Stimulated activated CD8-positive, alpha-beta memory T cell treated with anti-CD3 and anti-CD28 coated beads, Interleukin-7, amount 100 ng/mL, for 24 hours (primary cell): ENCODE measurements at places on chromosomes 2 and 18.

GRCh38 chr2:11581797-11582611, 48.2 kb downstream of the GREB1 start:
- no peak for DNase-seq

- DNase-seq, result no peak
Measured at GRCh38 chr2:194686569-194686968, 970.5 kb upstream of the SLC39A10 start.

DNA sequence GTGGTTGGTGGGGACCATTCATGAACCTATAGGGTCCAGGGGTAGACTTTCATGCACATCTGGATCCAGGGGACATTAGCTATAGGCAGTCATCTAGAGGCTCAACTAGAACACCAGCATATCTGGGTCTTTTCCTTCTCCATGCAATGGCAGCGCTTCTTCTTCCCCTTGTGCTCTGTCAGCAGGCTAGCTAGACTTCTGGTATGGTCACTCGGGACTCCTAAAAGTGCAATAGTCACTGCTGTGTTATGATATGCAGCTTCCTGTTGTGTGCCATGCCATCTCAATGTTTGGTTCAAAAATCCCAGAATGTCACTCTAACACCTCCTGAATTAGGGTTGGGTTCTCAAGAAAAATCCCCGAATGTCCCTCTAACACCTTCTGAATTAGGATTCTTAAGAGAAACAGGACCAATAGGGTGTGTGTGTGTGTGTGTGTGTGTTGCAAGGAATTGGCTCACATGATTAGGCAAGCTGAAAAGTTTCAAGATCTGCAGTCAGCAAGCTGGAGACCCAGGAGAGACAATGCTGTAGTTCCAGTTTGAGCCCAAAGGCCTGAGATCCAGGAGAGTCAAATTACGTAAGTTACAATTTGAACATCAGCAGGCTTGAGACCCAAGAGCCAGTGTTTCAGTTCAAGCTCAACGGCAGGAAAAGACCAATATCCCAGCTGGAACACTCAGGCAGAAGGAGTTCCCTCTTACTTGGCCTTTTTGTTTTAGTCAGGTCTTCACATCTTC, 97.1 kb upstream of the LTBP1 start:
- DNase-seq, result no peak

- no peak for DNase-seq
Measured at GRCh38 chr18:48061781-48062570, 131.5 kb upstream of the SMAD2 start.

DNA sequence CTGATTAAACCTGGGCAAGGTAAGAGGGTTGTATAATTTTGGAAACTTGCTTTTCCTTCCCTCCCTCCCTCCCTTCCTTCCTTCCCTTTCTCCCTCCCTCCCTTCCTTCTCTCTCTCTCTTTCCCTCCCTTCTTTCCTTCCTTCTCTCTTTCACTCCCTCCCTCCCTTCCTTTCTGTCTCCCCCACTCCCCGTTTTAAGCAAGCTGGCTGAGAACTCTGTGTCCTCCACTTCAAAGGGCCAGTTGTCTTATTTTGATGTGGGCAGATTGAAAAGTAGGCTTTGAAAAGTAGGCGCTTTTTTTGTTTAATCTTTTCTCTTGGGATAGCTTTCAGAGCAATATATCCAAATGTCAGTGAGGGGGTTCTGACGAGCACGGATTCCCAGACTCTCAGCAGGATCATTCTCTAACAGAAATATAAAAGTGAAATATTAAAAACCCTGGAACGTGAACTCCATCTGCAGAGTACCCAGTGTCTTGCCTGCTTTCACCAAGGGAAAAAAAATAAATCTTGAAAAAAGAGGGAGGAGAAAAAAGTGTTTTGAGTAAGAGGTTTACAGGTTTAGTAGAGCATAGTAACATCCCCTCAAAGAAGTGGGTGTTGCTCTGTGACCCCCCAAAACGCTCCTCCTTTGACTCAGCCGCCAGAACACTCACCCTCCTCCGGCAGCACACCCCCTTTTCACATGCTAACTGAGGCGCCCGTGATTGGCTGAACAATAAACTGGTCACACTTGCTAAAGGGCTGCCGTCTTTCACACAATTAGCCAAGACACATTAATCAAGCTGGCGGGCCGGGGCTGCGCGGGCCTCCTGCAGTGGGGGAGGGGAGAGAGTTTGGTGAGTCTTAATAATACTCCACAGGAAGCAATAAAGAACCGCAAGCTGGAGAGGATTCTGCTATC, 52.2 kb downstream of the CDK15 start:
- no peak for DNase-seq

DNA sequence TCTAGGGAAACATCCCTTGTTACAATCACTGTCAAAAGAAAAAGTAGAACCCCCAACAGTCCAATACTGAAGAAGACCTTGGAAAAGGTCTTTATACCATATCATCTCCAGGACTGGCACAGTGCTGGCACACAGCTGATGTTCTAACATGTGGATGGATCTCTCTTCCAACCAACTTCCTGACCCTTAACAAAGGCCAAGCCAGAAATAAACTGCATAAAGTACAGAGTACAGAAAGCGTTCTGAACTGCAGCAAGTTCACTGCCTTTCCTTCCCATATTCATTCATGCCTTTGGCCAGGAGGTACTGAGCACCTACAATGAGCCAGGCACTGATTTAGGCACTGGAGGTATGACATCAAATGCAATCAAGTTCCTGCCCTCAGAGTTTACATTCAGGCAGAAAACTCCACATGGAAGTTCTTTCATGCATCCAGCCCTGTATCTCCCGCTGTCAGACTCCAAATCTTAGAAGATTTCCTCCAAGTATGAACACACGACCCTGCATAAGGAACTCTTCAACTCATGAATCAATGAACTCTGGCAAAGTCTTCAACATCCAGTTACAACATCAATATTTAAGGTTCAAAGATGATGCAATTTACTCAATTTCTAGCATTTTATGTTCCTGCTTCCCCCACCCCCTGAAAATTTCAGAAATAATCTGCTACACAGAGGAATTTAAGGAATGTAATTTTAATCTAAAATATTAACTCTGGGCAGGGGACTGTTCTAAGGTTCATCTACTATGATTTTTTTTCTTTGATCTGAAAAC, 33.8 kb downstream of the ACVR1 start:
- no peak for DNase-seq

- DNase-seq, result no peak
Measured at GRCh38 chr2:147499785-147500184, 345.0 kb upstream of the ACVR2A start.

- no peak for DNase-seq
Measured at GRCh38 chr18:65753520-65753919, 2.7 kb downstream of the CDH7 start.

GRCh38 chr2:133475610-133476009, 92.7 kb downstream of the NCKAP5 start:
- no peak for DNase-seq

- DNase-seq, result no peak
Measured at GRCh38 chr2:25804338-25804737, 73.9 kb downstream of the ASXL2 start.

GRCh38 chr2:59538398-59538911, 1015.0 kb downstream of the BCL11A start:
- DNase-seq, result no peak

GRCh38 chr2:224584111-224584784, 915 bp downstream of the CUL3 start:
- no peak for DNase-seq

- DNase-seq, result no peak
Measured at GRCh38 chr2:160609346-160609745, 115.7 kb upstream of the RBMS1 start.

GRCh38 chr2:158486150-158486969, 29.6 kb downstream of the PKP4 start:
- DNase-seq, result no peak

- DNase-seq, result no peak
Measured at GRCh38 chr2:2173633-2174032, 157.4 kb downstream of the MYT1L start.

GRCh38 chr18:11437046-11437445, 172.3 kb upstream of the SLC35G4 start:
- DNase-seq, result no peak

GRCh38 chr2:3450385-3451010, 68.8 kb downstream of the ADI1 start:
- no peak for DNase-seq

- no peak for DNase-seq
Measured at GRCh38 chr18:568731-569130, 11.4 kb upstream of the CETN1 start.

DNA sequence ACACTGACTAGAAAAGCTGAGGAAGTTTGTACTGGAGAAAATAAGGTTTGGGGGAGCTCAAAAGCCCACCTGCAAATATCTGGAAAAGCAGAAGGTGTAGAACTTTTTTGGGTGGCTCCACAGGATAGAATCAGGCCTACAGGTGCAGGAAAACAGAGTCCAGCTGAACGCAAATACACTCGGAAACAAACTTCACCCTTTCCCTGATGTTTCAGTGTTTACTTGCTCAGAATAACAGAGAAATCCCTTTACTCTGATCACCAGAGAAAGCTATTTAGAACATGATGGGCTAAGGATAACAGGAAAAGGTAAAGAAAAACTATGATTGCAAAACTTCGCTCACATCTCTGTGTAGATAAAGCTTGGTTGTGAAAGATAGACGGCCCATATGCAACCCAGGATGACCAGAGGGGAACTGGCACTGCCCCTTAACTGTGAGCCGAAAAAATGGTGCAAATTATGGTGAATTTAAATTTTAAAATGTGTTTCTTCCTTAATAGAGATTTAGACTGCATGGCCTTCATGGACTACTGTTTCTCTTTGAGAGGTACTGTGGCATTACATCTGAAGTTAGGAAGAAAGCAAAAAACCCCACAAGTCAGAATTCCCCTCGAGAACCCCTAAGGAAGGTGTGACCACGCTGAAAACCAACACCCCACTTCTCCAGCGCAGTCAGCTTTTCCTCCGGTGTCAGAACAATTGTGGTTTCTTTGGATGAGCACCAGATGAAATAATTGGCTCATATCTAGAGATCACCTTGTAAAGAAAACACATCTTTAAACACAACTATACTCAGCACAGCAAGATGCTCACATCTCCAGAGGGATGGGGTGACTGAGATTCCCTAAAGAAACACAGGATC, 84.5 kb upstream of the TMEM247 start:
- DNase-seq, result no peak

DNA sequence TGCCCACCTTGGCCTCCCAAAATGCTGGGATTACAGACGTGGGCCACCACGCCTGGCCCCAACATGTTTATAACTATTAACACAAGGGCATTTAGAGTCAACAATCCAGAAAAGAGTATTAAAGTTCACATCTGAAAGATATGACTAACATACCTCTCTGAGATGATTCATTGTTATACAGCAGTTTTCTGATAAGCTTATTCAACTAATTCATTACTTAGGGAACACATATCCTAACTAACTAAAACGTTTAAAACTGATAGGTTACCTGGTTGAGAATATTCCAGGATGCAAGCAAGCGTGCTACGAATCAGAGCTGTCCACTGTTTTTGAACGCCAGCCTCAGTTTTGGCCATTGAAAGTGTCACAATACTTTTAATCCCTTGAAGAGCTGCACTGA, 34.0 kb upstream of the STRN start:
- no peak for DNase-seq

- no peak for DNase-seq
Measured at GRCh38 chr18:2969695-2970094, 43.2 kb downstream of the LPIN2 start.

DNA sequence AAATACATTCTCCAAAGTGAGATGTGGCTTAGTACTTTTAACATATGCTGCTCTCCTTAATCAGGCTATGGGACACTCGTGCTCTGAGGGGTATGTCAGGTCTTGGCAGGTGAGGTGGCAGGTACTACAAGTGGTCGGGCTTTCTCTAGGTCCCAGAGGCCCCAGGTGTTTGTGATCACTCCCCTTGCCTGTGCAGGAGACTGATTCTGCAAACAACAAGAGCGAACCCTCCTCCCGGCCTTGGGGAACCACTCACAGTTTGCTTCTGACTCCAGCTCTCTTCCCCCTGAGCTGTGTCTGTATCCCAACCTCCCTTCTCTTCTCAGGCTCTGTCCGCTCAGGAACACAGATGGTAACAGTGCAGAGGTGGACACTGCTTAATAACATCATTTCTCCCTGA, 48.1 kb downstream of the ATOH8 start:
- DNase-seq, result no peak

DNA sequence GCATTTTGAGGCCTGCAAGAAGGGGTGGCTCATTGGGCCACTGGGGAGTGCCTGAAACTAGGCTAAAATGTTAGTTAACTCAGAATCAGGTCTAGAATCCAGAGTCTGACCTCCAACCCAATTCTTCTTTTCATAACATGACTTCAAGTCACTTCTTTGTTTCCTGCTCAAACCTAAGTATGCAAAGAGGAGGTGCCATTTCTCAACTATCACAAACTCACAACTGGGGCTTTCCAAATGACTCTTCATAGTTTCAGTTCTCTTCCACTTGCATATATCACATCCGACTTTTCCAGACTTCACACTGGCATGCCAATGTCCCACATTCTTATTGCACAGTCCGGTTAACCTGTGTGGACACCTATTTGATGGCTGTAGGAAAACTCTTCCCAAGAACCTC, 211.6 kb downstream of the TCF4 start:
- no peak for DNase-seq

- no peak for DNase-seq
Measured at GRCh38 chr2:43609290-43609918, 13.6 kb upstream of the THADA start.
